Activated T-cell treated with anti-CD3 and anti-CD28 coated beads, Interleukin-2, amount 50 U/mL, for 4 hours (primary cell): ENCODE measurements at places on chromosomes 16 and 17.

- DNase-seq: no peak
Observed at GRCh38 chr17:48471817-48472410, 41.9 kb upstream of the SKAP1 start.

DNA sequence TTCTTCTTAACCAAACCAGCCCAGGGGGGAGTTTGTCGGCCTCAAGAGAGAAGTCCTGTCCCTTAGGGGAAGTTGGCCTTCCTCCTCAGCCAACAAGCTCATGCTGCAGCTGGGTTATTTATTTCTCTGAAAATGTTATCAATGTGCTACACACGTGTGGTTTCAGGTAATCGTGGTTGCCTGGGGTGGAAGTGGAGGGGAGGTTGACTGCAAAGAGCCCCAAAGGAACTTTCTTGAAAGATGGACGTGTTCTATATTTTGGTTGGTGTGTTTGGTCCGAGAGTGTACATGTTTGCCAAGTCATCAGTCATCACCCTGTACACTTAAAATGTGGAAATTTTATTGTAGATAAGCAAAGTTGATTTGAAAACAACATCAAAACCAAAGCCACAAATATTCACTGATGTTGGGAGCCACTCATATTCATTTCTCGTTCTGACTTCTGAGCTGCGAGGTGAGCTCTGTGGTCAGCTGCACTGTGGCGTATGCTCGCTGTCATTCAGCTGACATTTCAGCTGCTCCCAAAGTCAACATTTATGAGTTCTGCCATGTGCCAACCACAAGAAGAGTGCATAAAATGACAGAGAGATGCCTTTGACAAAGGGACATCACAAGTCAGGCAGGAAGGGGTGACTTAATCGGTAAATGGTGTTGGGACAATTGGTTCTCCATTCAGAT is 26.5 kb upstream of the ADGRG1 start:
- no peak for DNase-seq

DNA sequence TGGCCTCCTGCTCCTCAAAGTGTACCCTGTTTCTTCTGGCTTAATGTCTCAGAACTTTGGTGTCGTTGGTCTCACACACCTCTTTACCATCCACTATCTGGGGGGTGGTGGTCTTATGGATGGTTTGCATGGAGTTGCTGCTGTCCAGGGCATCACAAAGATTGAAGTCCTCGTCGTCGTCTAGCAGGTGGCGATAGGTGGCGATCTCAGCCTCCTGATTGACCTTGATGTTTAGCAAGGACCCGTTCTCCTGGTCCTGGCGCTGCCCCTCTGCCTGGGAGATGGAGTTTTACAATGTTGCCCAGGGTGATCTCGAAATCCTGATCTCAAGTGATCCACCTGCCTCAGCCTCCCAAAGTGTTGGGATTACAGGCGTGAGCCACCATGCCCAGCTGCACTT is 31.1 kb upstream of the HELZ start:
- DNase-seq: no peak

- no peak for DNase-seq
Observed at GRCh38 chr16:50933262-50933661, 191.4 kb downstream of the CYLD start.

DNA sequence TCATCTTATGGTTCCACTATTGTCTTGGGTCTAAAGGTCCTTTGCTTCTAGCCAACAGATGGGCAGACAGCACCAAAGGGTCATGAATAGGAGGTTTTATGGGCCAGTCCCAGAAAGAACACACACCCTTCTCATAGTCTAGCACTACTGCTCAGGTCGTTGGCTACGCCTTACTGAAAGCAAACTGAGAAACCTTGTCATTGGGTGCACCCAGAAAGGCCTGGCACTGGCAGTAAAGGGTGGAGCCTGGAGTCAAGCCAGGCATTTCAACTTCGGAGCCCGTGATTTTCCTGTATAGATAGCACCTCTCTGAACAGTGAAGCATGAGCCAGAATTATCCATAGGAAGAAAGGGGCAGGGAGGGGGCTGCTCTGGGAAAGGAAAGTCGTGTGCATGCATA is 74.9 kb downstream of the VAT1L start:
- no peak for DNase-seq

- no peak for DNase-seq
Observed at GRCh38 chr17:54623746-54624145, 276.9 kb upstream of the TOM1L1 start.

DNA sequence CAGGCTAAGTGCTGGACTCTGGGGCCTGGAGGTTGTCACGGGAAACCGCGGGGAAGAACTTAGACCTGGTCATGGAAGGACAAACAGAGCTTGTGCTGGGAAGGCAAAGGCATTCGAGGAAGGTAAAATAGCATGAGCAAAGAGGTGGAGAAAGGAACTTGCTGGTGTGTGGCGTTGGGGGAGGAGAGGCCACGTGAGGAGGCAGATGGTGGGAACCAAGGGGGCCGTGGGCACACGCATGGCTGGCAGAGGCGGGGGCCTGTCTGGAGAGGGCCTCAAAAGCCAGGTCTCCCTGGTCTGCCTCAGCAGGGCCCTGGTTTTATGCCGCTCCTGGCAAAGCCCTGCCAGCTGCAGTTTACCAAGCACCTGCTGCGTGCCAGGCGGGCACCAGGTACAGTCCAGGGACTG is 15.3 kb downstream of the CORO7 start:
- DNase-seq: no peak

DNA sequence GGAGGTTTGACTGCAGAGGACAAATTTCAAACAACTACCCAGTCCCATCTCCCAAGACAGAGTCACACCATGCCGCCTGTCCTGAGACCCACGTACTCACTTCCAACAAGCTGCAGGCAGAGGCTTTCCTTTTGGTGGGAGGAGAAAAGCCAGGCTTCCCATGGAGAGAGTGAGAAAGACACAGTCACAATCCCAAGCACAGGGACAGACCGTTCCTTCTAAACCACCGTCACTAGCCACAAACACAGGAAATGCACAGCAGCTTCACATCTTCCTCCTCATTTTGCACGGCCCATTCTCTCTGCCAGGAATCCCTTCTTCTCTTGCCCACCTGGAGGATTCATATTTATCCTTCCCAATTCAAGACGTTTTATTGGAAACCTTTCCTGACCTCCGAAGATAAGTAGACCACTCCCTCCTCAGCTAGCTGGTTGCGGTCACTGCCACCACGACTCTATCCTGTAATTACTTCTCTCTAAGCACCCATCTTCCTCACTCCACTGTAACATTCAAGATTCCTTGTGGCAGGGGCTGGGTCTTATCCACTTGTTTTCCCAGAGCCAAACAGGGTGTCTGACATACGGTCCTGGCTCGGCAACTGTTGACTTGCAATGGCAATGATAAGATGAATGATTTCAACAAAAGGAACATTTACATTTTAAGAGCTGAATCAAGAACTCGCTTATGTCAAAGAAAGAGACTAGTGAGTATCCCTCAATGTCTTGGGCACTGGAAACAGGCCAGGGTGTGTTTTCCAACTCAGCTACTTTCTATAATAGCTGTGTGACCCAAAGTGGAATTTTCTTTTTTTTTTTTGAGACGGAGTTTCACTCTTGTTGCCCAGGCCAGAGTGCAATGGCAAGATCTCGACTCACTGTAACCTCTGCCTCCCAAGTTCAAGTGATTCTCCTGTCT is 87.6 kb downstream of the XYLT1 start:
- no peak for DNase-seq

GRCh38 chr16:20409398-20410120 is at the start of gene ACSM5:
TSS of gene ACSM5 (plus strand) at chr16:20409534. CDS start at chr16:20411485, 1,951 bp downstream.
- DNase-seq: no peak

DNA sequence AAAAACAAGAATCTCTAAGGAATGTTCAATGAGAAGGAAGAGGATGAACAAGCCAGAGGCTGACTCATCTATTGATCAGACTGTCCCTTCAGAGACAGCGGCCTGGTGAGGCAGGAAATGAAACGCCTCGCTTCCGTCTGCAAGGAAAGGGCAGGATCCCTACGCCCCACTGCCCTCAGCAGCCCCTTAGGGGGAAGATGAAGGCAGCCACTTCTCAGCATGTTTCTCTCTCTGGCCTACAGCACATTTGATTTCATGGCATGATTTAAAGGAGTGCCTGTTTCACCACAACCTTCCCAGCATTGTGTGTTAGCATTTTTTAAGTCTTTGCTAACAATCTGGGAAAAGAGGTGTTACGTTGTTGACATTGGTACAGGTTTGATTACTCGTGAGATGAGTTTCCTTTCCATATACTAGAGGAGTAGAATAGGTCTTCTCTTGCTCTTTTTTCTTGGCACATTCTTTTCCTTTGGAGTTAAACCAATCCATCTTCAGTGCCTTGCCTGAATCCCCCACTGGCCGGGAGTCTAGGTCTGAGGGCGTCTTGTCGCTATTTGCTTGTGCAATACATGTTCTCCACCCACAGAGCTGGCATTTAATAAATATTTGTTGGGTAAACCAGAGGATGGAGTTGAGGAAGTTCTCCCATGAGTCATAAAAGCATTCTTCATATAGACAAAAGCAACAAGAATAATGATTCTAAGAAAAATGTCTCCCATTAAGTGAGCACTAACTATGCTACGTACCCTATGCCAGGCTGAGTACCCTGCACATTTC is 47.4 kb downstream of the RBFOX3 start:
- DNase-seq: no peak

DNA sequence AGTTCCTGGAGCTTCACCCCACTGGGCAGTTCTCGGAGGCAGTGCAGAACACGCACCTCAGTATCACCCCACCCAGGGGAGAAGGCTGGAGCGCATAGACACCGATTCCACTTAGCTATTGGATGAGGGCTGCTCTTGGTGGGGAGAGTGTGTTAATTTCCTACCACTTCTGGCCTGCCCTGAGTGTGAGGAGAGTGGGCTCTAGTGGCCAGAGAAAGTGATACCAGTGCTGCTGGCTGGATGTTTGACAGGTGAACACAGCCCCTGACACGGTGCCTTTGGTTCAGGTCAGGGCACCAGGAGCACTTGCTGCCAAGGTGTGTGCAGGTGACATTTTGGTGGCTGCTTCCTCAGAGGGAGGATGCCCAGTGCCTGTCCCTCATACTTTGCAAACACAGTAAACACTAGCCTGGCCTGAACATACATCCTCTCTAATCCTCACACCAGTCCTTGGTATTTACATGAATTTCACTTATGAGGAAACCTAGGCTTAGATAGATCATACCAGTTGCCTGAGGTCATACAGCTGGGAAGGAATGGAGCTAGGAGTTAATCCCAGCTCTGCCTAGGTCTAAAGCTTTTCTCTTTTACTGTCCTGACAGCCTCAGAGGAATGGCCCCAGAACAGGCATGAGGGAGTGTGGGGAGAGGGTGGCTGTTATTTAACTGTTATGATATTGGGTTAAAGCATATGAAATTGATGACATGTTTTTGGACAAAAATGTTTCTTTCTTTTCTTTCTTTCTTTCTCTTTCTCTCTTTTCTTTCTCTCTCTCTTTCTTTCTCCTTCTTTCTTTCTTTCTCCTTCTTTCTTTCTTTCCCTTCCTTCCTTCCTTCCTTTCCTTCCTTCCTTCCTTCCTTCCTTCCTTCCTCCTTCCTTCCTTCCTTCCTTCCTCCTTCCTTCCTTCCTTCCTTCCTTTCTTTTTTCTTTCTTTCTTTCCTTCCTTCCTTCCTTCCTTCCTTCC is 21.0 kb upstream of the ITGAX start:
- no peak for DNase-seq

- peak; percentile 39 for DNase-seq
Observed at GRCh38 chr16:80580109-80580832, 39.5 kb downstream of the DYNLRB2 start.

DNA sequence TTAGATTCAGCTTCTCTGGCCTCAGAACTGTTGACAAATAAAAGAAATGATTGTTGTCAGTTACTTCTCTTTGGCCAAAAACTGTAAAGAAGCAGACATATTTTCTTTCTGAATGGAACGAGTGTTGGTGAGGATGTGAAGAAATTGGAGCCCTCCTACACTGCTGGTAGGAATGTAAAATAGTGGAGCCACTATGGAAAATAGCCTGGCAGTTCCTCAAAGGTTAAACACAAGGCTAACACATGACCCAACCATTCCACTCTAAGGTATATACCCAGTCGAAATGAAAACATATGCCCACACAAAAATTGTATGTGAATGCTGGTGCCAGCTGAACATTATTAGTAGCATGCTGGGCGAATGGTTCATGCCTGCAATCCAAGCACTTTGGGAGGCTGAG is 14.2 kb upstream of the KRT24 start:
- DNase-seq: no peak

DNA sequence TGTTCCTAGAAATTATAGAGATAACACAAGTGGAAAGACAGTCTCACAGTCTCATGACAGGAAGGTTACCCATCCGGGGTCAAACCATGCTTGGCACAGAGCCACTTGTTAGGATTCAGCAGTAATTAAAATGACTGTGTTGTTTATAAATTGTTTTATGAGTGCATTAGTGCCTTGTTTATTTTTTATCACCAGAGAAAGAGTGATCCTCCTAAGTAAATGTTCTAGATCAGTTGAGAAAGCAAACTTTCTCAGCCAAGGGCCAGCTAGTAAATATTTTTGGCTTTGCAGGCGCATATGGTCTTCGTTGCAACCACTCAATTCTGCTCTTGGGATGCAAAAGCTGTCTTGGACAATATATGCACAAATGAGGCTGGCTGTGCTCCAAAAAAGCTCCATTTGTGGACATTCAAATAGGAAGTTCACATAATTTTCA is 253.9 kb upstream of the CACNG5 start:
- DNase-seq: no peak

DNA sequence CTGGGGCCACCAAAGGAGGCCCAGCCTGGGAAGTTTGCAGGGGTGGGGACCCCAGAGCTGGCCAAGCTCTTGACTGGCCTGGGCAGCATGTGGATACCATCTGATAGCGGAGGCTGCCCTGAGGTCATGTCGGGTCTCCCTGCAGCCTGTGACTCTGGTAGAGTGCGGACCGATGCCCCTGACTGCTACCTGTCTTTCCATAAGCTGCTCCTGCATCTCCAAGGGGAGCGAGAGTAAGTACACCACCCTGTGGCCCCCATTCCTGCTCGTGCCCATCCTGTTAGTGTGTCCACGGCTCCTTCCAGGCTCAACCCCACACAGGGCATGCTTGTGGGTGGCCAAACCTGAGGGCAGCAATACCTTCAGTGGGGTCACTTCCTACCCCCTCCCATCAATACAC is 8.0 kb downstream of the CETP start:
- DNase-seq: no peak

GRCh38 chr17:51617986-51618385 is 357.6 kb downstream of the UTP18 start:
- DNase-seq: no peak

GRCh38 chr17:29158096-29158487 is 22.1 kb downstream of the MYO18A start:
- no peak for DNase-seq
